HCT116 (cell line): ENCODE measurements at places on chromosomes 13 and 19. TPM values are rescaled to one million over a fixed set of nuclear protein-coding genes. Genes with fewer than 3 reads are reported as not detected.

FCAR gene
- not detected for total RNA-seq

TOMM40 gene
- total RNA-seq, result 178 TPM

MIA gene
- 1.4 TPM for total RNA-seq

OR7D2 gene
- 0.07 TPM for total RNA-seq

F10 gene
- total RNA-seq, result 4.0 TPM

- H3K27me3 ChIP-seq, result no peaks in the 10 kb centered on the region
- no peaks in the 10 kb centered on the region for H3K36me3 ChIP-seq
- DNase-seq, result no peak
- peaks cover 7% of the 10 kb centered on the region; the same call in 1 of the 2 replicates for H3K4me1 ChIP-seq
Measured at GRCh38 chr19:19581391-19581790, 37.1 kb downstream of the PBX4 start.

DNA sequence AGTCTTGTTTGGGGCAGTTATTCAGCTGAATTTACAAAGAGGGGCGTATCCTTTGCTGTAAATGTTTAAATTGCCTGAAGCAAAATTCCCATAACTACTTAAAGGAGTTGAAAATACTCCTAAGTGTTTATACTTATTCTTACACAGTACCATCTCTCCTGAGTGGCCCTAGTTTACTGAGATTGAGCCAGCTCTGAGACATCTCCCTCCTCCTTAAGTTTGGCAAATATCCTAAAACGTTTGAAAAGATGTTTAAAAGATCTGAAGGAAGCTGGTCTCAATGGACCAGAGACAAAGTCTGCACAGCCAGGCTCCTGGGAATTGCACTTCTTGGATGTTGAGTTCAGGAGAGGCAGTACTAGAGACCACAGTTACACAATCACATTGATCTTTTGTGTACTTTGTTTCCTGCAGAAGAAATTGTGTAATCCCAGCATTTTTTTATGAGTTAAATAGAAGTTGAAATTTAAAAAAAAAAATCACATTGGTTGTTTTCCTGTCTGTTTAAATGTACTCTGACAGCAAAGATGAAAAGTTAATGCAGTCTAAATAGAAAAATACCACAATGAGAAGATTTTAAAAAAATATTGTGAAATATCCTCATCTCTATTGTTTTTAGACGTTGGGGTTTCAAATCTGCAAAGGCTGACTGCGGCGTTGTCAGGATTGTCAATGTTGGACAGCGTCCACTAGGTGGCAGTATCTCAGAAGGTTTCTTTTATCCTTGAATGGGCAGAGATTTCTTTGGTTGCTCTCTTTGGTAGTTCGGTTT lies 20.7 kb downstream of the TNFSF11 start:
- DNase-seq, result peak; percentile 51
- H3K27me3 ChIP-seq, result peaks cover 47% of the 10 kb centered on the region
- H3K27ac ChIP-seq, result no peak overlapping the region
- no peaks in the 10 kb centered on the region for H3K36me3 ChIP-seq
- no peak overlapping the region for H3K4me3 ChIP-seq

DNA sequence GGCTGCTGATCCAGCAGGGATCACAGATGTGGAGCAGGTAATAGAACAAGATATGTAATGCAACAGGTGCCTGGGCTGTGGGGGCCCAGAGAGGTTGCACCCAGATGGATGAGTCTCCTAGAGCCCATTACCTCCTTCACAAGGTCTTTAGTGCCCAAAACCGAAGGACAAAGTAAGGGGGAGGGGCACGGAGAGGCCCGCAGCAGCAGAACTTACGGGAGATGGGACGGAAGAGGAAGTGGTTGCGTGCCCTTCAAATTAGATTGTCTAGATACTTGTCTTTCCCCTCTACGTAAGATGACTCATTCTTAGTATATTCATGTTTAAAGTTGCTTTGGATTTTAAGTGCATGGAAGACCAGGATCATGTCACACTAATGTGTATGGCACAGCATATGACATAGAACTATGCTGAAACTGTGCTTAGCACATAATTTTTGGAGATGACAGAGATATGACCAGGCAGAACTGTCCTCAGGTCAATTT lies 5.7 kb upstream of the MRPS31 start:
- 0 out of 2 replicates have a peak overlapping the region, but pooled peaks have one; percentile 4 for H3K27ac ChIP-seq
- H3K4me1 ChIP-seq, result peaks cover 32% of the 10 kb centered on the region
- DNase-seq, result no peak
- no peak overlapping the region for H3K4me3 ChIP-seq

DNA sequence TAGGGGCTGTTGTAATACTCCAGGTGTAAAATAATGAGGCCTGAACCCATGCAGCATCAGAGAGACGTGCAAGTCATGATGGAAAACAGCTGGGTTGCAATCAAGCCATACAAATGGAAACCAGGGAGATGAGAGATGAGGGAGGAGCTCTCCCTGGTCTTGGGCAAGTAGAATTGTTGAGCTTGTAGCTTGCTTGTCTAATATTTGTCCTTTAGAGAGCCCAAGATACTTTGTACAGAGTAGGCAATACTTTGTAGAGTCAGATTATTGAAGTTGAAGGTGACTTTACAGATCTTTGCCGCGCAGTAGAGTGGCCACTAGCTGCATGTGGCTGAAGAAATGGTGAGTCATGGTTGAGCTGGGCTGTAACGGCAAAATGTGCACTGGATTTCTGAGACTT lies 8.3 kb downstream of the ATP8A2 start:
- no peaks in the 10 kb centered on the region for H3K36me3 ChIP-seq
- H3K27me3 ChIP-seq, result peaks cover 20% of the 10 kb centered on the region
- no peaks in the 10 kb centered on the region for H3K4me1 ChIP-seq

DNA sequence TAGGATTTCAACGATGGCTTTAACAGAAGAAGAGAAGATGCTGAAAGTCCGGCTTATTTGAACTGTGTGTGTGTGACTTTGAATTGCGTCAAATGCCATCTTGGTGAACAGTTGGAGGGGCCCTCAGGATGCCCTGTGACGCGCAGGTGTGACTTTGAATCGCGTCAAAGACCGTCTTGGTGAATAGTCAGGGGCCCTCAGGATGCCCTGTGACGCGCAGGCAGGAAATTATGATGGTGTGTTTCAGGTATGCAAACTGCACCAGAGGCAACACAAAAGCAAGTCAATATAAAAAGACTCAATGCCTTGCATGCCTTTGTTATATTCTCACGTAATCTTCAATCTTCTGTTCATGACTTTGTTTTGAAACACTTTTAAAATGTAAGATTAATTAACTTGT lies 29.2 kb downstream of the ATP11A start:
- peaks cover 76% of the 10 kb centered on the region for H3K4me1 ChIP-seq
- no peak for DNase-seq
- H3K36me3 ChIP-seq, result no peaks in the 10 kb centered on the region; the same call in 1 of the 2 replicates
- no peak overlapping the region for H3K4me3 ChIP-seq
- H3K27me3 ChIP-seq, result no peaks in the 10 kb centered on the region

- no peak overlapping the region for H3K4me3 ChIP-seq
- H3K36me3 ChIP-seq, result no peaks in the 10 kb centered on the region
- no peak for DNase-seq
- H3K27ac ChIP-seq, result no peak overlapping the region
Measured at GRCh38 chr13:43368003-43368402, 344.6 kb downstream of the DNAJC15 start.

GRCh38 chr19:46579361-46579879 lies 21.7 kb upstream of the CALM3 start:
- no peaks in the 10 kb centered on the region for H3K27me3 ChIP-seq
- H3K4me3 ChIP-seq, result no peak overlapping the region
- no peak overlapping the region for H3K27ac ChIP-seq
- peaks cover 4% of the 10 kb centered on the region for H3K4me1 ChIP-seq
- no peaks in the 10 kb centered on the region for H3K36me3 ChIP-seq

GRCh38 chr13:99347911-99348451 lies 40.8 kb upstream of the GPR183 start:
- no peak for DNase-seq
- no peaks in the 10 kb centered on the region for H3K36me3 ChIP-seq
- no peak overlapping the region for H3K4me3 ChIP-seq
- no peaks in the 10 kb centered on the region for H3K4me1 ChIP-seq
- H3K27me3 ChIP-seq, result no peaks in the 10 kb centered on the region

- no peak overlapping the region for H3K27ac ChIP-seq
- no peak for DNase-seq
- H3K4me3 ChIP-seq, result no peak overlapping the region
- no peaks in the 10 kb centered on the region for H3K27me3 ChIP-seq
Measured at GRCh38 chr13:76969488-76970365, 21.4 kb downstream of the ACOD1 start.

- H3K4me3 ChIP-seq, result no peak overlapping the region
- no peak overlapping the region for H3K27ac ChIP-seq
- H3K36me3 ChIP-seq, result peaks cover 33% of the 10 kb centered on the region
- H3K4me1 ChIP-seq, result no peaks in the 10 kb centered on the region
- no peak for DNase-seq
Measured at GRCh38 chr19:55053735-55054134, 9.2 kb downstream of the RDH13 start.

DNA sequence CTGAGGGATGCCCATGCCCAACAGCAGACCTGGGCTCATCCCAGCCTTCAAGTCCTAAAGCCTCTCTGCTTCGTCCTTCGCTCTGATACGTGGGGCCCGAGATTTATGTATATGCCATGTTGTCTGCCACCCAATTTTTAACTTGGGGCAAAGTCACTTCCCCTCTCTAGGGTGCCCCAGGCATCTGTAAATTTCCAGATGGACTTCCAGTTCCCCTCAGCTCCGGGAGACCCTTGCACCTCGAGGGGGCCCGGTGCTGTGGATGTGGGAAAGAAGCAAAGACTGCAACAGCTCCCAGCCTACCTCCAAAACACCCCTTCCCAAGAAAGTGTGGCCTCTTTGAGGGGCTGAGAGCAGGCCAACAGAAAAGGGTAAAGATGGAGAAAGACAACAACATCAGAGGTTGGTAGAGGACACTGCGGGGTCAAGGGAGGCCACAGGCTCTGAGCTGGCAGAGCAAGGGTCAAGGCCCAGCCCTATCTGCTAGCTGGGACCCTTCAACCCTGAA lies 97.4 kb downstream of the STK24 start:
- no peak overlapping the region for H3K4me3 ChIP-seq
- no peak for DNase-seq
- H3K36me3 ChIP-seq, result no peaks in the 10 kb centered on the region
- no peaks in the 10 kb centered on the region for H3K27me3 ChIP-seq
- H3K4me1 ChIP-seq, result peaks cover 46% of the 10 kb centered on the region

DNA sequence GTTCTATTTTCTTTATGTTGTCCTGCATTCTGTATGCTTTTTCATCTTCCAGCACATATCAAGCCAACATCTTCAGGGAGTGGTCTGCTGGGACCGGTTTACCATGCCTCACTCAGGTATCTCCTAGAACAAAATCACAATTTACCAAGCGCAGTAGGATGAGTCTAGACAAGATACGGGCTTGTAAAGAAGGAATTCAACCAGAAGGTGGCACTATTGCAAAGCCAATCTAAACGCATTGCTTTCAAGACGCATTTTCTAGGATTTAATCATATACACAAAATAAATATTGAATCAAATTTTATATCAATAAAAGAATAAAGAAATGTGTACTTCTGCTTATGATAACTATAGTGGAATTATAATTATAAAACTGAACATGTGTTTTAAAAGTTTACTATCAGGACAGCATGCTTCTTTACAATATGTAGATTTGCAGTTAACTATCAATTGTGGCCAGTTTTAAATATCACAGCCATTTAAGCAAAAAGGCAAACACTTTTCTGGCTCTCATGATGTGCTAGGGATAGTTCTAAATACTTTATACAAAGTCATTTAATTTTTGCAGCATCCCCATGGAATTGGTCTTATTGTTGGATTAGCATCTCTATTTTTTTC lies 16.1 kb upstream of the TPP2 start:
- no peak overlapping the region for H3K27ac ChIP-seq
- H3K4me1 ChIP-seq, result no peaks in the 10 kb centered on the region
- H3K36me3 ChIP-seq, result no peaks in the 10 kb centered on the region
- peaks cover 21% of the 10 kb centered on the region; the same call in 1 of the 2 replicates for H3K27me3 ChIP-seq
- H3K4me3 ChIP-seq, result no peak overlapping the region

DNA sequence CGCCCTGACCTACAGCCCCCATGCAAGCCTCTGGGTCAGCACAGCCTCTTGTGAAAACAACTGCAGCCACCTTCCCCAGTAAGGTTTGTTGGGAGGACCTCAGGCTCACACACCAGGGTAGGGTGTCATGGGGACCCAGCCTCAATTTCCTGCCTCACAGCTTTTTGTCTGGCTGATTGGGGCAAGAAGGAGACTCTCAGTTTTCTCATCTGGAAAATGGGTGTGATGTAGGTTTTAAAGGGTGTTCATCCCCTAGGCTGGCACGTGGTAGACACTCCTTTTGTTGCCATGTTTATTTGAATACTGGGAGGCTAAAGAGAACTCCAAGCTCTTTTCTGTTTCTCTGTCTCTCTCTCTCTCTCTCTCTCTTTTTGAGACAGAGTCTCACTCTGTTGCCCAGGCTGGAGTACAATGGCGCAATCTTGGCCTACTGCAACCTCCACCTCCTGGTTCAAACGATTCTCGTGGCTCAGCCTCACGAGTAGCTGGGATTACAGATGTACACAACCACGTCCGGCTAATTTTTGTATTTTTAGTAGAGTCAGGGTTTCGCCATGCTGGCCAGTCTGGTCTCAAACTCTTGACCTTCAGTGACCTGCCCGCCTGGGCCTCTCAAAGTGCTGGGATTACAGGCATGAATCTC lies 18.2 kb upstream of the PLAUR start:
- H3K27me3 ChIP-seq, result no peaks in the 10 kb centered on the region
- no peak for DNase-seq
- H3K27ac ChIP-seq, result no peak overlapping the region
- no peaks in the 10 kb centered on the region for H3K36me3 ChIP-seq
- H3K4me3 ChIP-seq, result no peak overlapping the region
- H3K4me1 ChIP-seq, result peaks cover 16% of the 10 kb centered on the region

DNA sequence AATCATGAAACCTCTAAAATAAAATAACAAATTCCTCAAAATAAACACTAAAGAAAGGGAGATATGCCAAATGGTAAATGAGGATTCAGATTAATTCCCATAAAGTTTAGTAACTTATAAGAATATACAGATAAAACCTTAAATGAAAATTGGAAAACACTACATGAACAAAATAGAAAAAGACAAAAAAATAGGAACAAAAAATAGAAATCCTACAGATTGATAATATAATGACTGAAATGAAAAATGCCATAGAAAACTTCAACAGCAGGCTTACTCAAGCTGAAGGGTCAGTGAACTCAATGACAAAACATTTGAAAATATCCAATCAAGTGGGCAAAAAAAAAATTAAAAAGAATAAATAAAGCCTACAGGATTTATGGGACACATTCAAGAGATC lies 1784.8 kb downstream of the PCDH9 start:
- H3K4me3 ChIP-seq, result no peak overlapping the region
- DNase-seq, result no peak
- H3K36me3 ChIP-seq, result no peaks in the 10 kb centered on the region
- H3K27me3 ChIP-seq, result no peaks in the 10 kb centered on the region
